ENCODE measurements at places on chromosomes 1 and 21.
A peak's percentile ranks its signal among the peaks of the same experiment; 100 is the strongest.

DNA sequence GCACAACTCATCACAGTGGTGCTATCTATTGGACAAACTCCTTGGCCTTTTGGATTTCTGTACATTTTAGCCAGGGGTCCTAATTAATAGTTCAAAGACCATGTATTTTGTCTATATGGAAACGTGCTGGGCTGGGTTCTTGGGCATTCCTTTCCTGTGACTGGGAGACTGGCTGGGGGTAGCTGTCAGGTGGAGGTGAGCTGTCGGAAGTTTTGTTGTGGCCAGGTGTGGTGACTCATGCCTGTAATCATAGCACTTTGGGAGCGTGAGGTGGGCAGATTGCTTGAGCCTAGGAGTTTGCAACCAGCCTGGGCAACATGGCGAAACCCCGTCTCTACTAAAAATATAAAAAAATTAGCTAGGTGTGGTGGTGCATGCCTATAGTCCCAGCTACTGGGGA, 392.4 kb downstream of the RPS6KC1 start:
- DNase-seq: no peak

- no peak for DNase-seq
Measured at GRCh38 chr1:231347961-231348360, 9.9 kb downstream of the SPRTN start.

DNA sequence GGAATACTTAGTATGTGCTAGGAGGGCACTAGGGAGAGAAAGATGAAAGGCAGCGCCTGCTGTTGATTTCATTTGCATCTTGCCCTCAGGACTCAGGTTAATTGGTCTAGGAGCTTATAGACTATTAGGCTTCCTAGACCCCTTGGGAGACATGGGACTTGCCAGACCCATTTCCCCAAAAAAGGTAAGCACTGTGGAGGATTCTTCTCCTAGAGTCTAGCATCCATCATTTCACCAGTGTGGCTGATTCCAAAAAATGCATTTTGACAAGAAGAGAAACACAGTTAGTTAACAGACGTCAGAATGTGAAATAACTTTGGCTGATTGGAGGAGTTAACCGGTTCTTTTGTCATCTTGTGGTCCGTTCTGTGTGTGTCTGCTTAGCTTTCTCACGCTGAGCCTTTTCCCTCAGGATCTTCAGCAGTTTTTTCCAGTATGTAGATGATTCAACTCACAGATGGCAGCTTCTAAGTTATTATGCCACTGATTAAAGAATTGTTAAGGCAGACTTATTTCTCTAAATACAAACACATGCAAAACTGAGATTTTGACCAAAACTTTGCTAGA, 108.8 kb downstream of the KIF26B start:
- no peak for DNase-seq

- DNase-seq: no peak
Measured at GRCh38 chr1:4147509-4147908, 247.4 kb upstream of the C1orf174 start.

- no peak for DNase-seq
Measured at GRCh38 chr1:6286266-6286665, 25.4 kb upstream of the GPR153 start.

DNA sequence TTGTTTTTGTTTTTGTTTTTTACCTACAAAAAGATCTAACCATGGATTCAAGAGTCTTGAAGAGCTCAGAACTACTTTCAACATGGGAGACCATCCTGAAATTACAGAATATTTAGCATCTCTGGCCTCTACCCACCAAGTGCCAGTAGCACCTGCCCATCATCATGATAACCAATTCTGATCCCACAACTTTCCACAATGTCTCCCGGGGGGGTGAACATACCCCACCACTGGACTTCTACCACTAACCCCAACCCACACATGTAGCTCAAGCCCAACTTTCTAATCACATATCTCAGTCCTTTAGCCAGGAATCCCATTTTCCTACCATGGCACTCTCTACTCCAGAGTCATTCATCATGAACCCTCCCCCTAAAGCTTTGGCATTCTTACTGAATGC, 15.7 kb upstream of the IFNAR2 start:
- DNase-seq: no peak

DNA sequence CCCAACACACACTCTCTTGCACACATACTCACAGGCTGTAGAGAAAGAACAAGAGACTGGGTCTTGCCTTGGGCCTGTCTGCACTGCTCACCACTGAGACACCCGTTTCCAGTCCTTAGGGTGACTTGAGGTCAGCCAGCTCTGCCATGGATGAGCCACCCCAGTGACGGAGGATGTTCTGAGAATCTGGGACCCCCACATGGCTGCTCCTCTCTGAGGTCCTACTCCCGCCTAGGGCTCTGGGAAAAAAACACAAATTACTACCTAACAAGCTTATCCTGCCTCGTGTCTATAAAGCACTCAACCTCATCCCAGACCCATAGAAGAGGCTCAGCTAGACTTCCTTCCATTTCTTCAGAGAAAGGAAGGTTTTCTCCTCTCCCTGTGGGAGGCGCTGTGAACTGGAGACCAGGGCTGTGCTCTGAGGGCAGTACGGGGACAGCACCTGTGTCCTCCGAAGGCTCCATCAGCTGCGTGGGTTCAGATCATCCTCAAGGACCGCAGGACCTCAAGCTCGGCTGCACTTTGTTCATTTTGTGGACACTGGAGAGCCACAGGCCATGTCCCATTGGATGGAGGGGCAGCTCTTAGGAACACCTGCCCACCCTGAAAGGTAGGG, 4.3 kb upstream of the CLEC20A start:
- no peak for DNase-seq

DNA sequence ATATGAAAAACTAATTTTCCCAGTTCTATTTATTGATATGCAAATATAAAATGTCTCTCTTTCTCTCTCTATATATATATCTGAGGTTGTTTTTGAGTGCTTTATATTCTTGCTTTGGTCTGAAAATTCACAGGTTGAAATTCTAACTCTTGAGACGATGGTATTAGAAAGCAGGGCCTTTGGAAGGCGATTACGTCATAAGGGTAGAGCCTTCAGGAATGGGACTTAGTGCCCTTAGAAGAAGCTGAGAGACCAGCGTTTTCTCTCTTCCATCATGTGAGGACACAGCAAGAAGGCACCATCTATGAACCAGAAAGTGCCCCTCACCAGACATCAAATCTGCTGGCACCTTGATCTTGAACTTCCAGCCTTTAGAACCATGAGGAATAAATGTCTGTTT, 57.4 kb upstream of the PAXBP1 start:
- DNase-seq: no peak

GRCh38 chr1:187853505-187853904, 1024.8 kb downstream of the PLA2G4A start:
- DNase-seq: no peak

DNA sequence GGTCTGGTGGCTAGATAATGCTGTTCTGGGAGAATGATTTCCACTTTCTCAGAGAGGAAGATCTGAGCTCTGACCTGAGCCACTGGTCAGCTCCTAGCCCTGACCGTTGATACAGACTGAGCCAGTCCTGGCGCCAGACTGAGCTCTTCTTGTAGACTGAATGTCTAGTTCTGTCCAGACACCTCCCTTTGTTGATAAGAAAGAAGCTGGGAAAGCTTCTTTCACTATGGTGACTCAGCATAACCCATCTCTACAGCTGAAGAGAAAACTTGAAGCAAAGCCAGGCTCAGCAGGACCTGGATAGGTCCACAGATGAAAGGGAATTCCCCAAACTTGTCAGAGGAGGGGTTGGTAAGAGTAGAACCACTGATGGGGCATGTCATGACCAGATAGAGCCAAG, 9.9 kb upstream of the TRABD2B start:
- no peak for DNase-seq

- peak; percentile 5 for DNase-seq
Measured at GRCh38 chr1:1170215-1171091, 3.2 kb upstream of the TTLL10 start.

GRCh38 chr1:177315261-177315660, 144.5 kb downstream of the BRINP2 start:
- no peak for DNase-seq

GRCh38 chr1:41296506-41296905, 54.4 kb upstream of the SCMH1 start:
- DNase-seq: no peak

GRCh38 chr1:50979937-50980336, 9.9 kb downstream of the CDKN2C start:
- DNase-seq: no peak

DNA sequence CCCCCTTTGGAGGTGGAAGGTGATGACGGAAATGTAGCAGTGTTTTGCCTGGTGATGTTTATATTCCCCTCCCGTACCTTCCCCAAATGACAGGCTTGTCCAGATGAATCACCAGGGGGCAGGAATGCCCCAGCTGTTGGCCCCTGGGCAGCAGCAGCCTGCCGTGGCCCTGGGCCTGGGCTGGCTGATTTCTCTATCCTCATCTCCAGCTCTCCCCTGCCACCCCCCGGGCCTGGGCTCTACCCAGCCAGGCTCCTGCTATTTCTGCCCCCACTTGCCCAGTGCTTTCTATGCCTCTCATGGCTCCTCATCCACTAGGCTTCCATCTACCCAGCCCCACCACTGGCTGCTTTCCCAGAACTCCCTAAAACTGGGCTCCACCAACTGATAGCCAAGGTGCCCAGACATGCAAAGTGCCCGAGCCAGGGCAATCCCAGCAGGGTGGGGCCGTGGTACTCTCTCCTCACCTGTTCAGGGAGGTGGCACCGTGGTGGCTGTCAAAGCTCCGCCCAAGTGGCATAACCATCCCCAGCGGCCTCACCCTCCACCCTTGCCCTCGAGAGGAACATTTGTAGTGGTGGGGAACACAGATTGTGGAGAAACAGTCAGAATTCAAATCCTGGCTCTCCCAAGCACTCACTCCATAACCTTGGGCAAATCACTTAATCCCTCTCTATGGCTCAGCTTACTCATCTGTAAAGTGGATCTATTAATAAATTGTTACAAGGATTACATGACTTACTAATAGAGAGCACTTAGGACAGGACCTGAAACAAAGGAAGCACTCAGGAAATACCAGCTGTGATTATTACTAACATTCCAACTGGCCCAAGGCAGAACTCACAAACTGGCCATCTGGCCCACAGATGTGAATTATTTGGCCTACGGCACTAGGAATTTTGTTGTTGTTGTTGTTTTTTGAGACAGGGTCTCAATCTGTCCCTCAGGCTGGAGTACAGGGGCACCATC, 12.8 kb upstream of the ECE1 start:
- DNase-seq: no peak

- no peak for DNase-seq
Measured at GRCh38 chr21:38295997-38296764, 39.4 kb downstream of the KCNJ15 start.

GRCh38 chr21:36330904-36331303, 10.9 kb downstream of the MORC3 start:
- no peak for DNase-seq

DNA sequence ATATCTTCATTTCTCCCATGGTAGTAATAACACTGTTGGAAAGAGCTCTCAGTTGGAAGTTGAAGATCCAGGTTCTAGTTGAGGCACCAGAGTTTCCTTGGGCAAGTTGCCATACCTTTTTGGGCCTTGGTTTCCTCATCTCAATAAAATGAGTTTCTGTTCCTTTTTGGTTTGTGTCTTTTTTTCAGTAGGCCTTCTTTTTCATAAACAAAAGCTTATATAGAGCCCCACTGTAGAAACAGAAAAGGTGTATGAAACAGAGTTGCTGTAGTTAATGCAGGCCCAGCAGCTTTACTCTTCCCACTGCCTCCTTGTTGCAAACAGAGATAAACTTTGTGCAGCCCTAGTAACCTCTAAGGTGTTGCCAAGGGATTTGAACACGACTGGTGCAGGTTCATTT, 41.7 kb downstream of the WNT4 start:
- no peak for DNase-seq
